GM12878 (cell line): ENCODE measurements at places on chromosomes 7 and 10.
A peak's percentile ranks its signal among the peaks of the same experiment; 100 is the strongest.

- DNase-seq = no peak
Measured at GRCh38 chr7:38229386-38229785, 44.0 kb downstream of the TARP start.

DNA sequence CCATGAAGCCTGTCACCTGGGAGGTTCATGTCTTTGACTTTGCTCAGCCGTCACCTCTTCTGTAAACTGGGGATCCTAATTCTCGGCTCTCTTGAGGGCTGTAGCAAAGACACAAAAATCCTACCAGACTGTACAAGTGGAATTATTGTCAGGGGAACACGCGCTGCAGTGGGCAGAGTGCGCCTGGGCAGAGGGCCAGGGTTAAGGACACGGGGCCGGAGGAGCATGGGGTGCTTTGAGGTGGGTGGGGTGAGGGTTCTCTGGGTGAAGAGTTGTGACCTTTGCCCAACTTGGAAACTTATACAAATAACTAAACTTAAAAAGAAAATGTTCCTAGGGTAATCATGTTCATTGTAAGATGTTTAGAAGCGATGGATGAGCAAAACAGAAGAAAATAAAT, 36.0 kb downstream of the PALD1 start:
- no peak for DNase-seq

- DNase-seq = no peak
Measured at GRCh38 chr10:60848126-60848525, 69.8 kb downstream of the CDK1 start.

GRCh38 chr10:97596101-97597082, 6.9 kb downstream of the C10orf62 start:
- no peak for DNase-seq

DNA sequence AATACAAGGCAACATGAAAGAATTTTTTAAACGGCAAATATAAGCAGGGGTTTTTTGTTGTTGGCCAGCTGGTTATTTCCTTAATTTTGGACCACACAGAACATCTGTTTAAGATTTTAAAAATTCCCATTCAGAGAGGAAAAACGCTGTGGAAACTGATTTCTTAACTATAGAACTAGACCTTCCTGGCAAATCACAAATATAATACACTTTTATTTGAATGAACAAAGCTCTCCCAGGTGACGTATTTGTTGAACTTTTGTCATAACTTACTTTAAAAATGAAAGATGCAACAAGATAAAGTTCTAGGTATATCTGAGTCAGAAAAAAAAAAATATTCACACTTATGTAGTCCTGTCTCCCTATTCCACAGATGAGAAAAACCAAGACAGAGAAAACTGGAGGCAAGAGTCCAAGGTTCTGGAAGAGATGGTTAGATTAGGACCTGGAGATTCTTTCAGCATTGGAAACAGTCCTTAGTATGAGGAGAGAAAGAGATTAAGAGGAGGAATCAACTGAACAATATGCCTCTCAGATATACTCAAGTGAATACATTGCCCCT, 269.1 kb downstream of the NEBL start:
- no peak for DNase-seq

GRCh38 chr7:143300959-143301935, 13.1 kb downstream of the CASP2 start:
- DNase-seq = no peak

- no peak for DNase-seq
Measured at GRCh38 chr7:44974549-44974948, 4.3 kb downstream of the MYO1G start.

DNA sequence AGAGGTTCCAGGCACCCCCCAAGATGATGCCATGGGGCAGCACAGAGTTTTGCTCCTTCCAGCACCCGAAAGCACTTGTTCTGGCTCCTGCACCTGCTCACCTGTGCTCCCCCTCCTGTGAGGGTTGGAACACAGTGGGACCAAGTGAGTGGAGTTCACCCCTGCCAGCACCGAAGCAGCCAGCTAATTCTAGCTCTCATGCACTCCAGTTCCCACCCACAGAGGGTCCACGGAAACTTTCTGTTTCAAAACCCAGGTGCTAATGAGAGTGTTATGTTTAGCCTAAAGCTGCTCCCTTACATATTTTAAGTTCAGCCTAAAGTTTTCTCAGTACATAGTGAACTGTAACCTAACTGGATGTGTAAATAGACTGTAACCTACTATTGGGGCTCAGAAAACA, 42.6 kb upstream of the SLC35G1 start:
- DNase-seq = no peak

GRCh38 chr10:8053446-8054243, 843 bp upstream of the GATA3 start:
- no peak for DNase-seq

- no peak for DNase-seq
Measured at GRCh38 chr10:71267508-71268240, 51.4 kb upstream of the SLC29A3 start.

- DNase-seq = peak; percentile 55
Measured at GRCh38 chr7:156612930-156613329, 27.6 kb upstream of the RNF32 start.

DNA sequence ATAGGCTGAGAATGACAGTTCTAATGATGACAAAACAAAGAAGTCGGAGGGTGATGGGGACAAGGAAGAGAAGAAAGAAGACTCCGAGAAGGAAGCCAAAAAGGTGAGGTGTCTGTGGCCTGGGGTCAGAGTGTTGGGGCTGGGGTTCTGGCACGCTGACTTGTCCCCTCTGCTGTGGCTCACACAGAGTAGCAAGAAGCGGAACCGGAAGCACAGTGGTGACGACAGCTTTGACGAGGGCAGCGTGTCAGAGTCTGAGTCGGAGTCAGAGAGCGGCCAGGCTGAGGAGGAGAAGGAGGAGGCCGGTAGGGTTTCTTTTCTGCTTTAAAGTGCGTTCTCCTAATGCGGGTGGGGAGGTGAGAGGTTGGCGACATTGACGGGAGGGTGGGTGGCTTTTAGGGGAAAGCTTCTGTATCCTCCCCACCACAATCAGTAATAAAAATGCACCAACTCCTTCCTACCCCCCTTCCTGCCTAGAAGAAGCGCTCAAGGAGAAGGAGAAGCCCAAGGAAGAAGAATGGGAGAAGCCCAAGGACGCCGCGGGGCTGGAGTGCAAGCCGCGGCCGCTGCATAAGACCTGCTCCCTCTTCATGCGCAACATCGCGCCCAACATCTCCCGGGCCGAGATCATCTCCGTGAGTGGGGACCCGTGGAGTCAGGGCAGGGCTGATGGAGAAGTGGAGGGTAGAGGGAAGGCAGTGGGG, 4.6 kb downstream of the UFSP1 start:
- no peak for DNase-seq

DNA sequence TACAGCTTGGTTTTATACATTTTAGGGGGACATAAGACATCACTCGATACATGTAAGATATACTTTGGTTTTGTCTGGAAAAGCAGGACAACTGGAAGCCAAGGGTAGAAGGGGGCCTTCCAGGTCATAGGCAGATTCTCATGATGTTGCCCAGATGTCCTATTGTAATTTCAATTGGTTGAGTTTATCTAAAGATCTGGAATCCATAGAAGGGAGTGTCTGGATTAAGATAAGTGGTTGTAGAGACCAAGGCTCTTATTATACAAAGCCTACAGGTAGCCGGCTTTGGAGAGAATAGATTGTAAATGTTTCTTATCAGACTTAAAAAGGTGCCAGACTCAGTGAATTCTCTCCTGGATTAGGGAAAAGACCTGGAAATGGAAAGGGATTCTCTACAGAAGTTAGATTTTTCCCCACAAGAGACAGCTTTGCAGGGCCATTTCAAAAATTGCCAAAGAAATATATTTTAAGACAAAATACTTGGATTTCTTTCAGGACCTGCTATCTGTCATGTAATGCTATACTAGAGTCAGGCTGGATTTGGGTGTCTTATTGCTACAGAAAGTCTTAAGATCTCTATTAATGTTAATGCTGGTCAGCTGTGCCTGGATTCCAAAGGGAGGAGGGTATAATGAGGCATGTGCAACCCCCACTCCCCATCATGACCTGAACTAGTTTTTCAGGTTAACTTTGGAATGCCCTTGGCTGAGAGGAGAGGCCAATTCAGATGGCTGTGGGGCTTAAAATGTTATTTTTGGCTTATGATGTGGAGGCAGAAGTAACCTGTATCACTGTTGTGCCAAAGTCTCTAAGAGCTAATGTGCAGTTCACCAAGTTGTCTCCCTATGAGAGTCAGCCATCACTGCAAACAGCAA, 511.1 kb upstream of the C7orf33 start:
- no peak for DNase-seq

- no peak for DNase-seq
Measured at GRCh38 chr7:69036301-69036700, 562.0 kb upstream of the AUTS2 start.

GRCh38 chr7:122488241-122488640, 183.7 kb upstream of the FEZF1 start:
- no peak for DNase-seq

DNA sequence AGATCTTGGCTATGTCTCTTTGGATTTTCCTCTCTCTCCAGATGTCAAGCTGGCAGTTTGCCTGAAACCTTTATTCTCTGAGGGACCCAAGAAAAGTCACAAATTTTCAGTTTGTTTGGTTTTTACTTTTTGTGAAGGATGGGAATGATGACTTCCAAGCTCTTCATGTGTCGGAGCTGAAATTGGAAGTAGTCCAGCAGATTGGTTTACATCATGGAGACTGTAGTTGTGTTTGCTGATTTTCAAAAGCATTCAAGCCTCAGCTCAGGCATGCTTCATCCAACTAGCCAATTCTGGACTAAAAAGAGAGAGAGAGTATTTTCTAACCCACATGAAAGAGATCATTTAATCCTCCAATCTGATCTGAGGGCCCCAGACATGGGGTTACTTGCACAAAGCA, 326.2 kb upstream of the AUTS2 start:
- DNase-seq = no peak

- no peak for DNase-seq
Measured at GRCh38 chr10:3173171-3173878, 743 bp upstream of the PITRM1 start.

GRCh38 chr7:128701062-128701785, 29.1 kb downstream of the GARIN1A start:
- DNase-seq = no peak

DNA sequence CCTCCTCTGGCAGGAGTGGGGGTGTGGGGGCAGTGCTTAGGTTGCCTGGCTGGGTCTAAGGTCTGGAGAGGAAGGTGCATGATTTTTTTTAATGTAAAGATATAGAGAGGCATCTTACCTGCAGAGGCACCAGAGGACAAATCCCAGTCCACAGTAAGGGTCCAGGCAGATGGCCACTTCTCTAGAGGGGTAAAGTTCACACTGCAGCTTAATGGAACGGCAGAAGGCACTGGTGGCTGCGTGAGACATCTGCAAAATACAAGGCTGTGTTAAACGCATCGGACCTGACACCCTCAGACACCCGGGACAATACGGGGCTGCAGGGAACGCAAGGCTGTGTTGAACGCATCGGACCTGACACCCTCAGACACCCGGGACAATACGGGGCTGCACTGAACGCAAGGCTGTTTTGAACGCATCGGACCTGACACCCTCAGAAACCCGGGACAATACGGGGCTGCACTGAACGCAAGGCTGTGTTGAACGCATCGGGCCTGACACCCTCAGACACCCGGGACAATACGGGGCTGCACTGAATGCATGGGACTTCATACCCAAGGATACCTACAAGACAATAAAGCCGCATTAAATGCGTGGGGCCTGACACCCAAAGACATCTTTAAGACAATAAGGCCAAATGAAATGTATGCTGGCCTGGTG, 206.0 kb downstream of the ZMYND11 start:
- no peak for DNase-seq

DNA sequence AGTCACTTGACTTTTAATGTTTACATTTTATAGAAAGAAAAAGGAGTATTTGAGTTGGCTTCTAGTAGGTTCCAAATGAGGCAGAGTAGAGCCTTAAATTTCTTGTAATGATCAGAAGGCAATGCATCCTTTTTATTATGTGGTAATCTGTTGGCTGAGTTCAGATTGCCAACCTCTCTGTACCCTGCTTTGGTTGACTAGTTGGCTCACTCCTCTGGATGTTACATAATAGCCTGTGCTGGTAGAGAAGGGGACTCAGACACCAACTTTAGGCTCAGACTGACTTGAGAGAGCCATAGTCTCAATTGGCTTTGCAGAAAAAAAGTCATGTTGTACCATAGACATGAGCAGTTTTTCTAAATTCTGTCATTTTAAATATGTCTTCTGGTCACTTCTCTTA, 46.8 kb upstream of the GLCCI1 start:
- DNase-seq = no peak

DNA sequence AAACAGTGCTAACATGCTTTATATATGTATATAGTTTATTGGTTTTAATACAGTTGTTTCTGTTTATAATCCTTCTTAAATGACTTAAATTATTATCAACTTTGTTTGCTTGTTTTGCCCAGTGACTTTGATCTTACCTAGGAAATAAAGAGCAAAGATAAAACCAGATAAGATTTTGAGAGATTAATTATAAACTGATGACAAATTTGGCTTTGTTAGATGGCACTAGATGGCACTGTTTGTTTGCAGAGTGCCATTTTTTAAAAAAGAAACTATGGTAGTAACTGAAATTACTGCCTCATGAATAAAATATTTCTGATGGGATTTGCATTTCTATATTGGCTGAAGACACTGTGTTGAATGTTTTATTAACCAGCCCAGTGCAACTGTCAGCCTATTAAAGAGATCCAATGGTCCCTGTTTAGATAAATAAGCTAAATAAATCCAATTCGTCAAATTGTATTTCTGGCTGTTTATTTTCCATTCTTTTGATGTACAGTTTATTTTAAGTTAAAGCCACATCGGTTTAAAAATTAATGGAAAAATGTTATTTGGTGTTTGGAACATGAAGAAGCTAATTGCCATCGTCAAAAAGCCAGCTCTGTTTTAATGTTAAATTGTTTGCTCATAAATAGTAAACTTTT, 28.7 kb downstream of the VTI1A start:
- no peak for DNase-seq

DNA sequence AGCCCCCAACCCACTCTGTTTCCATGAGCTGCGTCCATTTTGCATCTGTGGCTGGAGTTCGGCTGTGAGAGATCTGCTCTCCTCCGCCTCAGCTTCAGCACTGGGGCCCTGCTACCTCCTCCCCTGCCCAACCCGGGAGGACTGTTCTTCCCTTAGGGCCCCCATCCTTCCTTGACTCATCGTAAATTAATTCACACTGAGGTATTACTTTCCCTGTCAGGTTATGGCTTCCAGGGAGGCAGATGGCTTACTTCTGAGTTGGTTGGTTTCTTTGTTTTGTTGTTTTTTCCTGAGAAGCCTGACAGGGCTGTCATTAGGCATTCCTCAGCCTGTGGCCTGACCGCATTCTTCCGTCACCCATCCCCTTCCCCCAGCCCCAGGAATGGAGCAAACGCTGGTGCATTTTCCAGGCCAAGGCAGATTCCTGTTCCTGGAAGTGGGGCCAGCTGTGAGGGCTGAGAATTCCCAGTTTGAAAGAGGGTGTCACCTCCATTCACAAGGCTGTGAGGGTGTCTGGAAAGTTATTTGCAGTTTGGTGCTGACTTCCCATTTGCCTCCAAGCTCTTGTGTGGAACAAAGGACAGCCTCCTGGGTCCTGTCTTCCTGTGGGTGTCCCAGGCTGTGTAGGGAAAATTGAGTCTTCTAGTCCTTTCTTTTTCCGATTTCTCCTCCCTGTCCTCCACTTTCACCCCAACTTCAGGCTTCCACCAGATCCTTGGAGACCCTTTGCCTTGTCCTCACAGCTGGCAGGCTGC, 11.7 kb downstream of the CPA5 start:
- no peak for DNase-seq

- DNase-seq = no peak
Measured at GRCh38 chr7:119748991-119749390, 524.0 kb upstream of the KCND2 start.
